Hematopoietic multipotent progenitor cell treated with erythropoietin and hydrocortisone succinate and interleukin-3 and kit ligand, for 15 days (in vitro differentiated cells): ENCODE measurements at places on chromosomes 2 and 18.

GRCh38 chr18:23207994-23208393 is 72.7 kb downstream of the CABLES1 start:
- no peak for DNase-seq

GRCh38 chr2:164675687-164676086 is 54.4 kb upstream of the GRB14 start:
- DNase-seq: no peak

DNA sequence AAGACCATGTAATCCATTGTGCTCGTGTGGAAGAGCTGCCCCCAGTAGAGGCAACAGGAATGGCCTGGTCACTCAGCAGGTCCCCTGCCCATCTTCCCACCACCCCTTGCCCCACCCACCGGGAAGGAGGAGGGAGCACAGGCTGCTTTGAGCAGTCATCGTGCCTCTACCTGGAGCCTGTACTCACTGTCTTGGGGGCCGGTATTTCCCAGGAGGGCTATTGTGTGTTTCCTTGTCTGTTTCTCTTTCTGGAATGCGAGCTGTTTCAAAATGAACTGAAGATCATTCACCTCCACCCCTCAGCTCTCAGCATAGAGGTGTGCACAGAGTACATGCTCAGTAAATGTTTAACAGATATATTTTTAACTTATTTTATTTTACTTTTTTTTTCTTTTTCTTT is 7.7 kb upstream of the AMMECR1L start:
- DNase-seq: no peak

DNA sequence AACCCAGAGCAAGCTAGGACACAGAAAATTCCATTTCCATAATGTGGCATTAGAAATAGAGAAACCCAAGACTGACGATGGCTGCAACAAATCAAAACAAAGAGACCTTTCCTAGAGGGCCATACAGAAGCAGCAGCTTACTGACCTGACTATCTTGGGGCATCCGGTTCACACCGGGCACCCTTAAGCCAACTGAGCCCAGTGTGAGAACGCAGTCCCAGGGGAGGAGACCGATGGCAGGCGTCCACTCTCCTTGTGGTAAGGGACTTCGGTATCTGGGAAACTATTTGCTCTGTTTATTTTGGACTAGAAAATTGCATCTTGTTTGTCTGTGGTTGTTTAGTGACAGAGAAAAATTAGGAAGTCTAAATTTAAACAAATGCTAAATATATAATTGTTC is 244.8 kb upstream of the COPS8 start:
- DNase-seq: no peak

DNA sequence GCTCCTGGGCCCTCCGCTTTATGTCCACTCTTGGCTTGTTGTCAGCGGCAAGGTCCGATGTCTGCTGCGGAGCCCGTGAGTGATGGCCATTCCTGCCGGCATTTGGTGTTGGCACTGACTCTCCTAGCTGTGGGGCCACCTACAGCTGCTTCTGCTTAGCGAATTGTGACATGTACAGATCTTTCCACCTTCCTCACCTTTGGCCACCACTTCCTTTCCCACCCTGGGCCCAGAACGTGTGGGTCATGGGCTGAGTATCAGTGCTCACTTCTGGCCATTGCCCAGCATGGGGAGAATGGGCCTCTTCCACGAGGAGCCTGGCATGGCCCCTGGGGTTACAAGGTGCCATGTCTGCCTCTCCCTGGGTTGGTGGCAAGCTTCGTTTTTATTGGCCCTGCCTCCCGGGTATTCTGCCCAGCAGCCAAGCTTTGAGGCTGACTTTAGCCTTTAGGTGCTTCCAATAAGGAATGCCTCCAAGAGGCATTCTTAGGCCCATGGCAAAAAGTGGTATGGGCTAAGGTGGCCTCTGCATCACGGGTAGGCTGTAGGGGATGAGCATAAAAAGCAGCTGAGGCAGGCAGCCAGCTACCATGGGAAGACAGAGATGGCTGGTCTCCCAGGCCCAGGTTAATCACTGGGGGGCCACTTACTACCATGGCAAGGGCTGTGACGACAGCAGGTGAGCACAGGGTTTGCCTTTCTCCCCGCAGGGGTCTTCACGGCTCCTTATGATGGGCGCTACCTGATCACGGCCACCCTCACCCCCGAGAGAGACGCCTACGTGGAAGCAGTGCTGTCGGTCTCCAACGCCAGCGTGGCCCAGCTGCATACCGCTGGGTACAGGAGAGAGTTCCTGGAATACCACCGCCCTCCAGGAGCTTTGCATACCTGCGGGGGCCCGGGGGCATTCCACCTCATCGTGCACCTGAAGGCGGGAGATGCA is 65.8 kb downstream of the EMILIN2 start:
- no peak for DNase-seq

DNA sequence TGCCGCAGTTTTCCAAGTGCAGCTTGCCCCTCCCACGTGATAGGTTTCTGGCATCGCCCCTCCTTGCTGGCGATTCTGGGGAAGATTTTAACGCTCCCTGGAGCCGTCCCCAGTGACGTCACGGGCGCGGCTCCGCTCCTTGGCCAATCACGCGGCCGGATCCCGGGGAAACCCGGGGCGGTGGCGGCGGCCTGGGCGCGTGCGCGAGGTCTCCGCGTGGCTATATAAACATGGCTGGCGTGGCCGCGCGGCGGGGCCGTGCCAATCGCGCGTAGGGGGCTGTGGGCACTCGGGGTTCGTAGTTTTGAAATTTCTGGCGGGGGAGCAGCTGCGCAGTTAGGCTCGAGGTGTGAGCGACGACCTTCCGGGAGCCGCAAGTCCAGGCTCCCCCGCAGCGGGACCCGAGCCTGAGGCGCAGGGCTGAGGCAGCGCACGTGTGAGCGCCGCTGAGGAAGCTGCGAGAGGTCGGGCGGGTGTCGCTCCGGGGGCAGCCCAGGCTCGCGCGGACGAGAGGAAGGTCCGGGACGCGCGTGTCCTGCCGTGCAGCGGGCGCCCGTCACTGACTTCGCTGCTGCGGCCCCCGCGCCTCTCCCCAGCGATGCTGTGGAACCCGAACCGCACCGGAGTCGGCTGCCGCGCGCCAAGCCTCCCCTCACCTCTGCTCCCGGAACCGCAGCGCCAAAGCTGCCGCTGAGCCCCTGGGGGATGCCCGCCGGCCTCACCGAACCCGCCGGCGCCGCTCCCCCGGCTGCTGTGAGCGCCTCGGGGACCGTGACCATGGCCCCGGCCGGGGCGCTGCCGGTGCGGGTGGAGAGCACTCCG is at the start of gene TAF4B:
Gene TAF4B (plus strand): TSS at position 217 of the 822 bp plus-strand sequence. CDS start 489 bp downstream, at position 706.
- DNase-seq: peak; percentile 92

- no peak for DNase-seq
Measured at GRCh38 chr2:129768485-129769184, 210.8 kb upstream of the RAB6C start.

GRCh38 chr2:239013678-239013976 is 165.7 kb downstream of the TWIST2 start:
- no peak for DNase-seq

- DNase-seq: no peak
Measured at GRCh38 chr2:3269425-3270094, 108.1 kb downstream of the EIPR1 start.

DNA sequence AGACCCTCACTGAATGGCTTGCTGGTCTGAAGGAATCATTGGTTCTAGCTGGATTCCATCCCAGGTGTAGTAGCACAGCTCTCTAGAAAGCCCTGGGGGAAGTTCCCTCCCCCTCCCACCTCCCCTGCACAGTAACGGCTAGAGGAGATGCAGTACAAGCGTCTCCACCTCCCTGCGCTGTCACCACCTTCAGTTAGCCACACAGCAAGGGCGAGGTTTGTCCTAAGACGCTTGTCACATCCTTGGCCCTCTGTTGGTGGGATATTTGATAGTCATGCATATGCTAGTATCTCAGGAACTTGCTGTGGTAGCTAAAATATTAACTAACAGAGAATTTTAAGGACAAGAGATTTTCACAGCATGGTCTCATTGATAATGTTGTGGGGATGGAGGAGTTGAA is 19.4 kb downstream of the TRAPPC12 start:
- no peak for DNase-seq

- no peak for DNase-seq
Measured at GRCh38 chr2:226847090-226847489, 11.2 kb downstream of the RHBDD1 start.

GRCh38 chr18:22345718-22346117 is 72.0 kb downstream of the CTAGE1 start:
- no peak for DNase-seq

DNA sequence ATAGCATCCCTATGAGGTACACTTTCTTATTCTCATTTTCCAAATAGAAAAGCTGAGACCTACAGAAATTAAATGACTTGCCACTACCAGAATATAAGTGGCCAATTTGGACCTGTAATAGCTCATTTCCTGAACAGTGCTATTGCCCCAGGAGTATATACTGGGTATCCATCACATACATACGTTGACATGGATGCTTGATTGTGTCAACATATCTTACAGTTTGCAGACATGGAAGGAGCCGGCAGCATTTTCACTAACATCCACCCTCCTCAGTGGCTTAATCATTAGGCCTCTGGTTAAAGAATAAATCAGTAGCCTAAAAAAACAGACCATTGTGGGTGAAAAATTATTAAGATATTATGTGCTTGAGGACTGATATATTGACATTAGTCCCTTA is 829.3 kb downstream of the LRP1B start:
- DNase-seq: no peak

- no peak for DNase-seq
Measured at GRCh38 chr2:241451840-241452506, 56.4 kb downstream of the STK25 start.

GRCh38 chr2:44362207-44363015 is 664 bp downstream of the CAMKMT start:
- DNase-seq: peak; percentile 40

GRCh38 chr2:101750688-101751087 is 53.2 kb downstream of the MAP4K4 start:
- DNase-seq: no peak

DNA sequence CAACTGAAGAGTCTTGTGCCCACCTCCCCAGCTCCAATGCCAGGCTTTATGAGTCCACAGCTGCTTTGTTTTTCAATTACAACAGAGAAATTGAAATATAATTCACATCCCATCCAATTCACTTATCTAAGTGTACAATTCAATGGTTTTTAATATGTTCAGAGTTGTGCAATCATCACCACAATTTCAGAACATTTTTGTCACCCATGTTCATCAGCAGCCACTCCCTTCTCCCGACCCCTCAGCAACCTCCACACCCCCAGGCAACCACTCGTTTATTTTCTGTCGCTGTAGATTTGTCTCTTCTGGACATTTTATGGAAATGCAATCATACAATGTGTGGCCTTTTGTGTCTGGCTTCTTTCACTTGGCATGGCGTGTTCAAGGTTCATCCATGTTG is 23.3 kb downstream of the INHBB start:
- DNase-seq: no peak

- no peak for DNase-seq
Measured at GRCh38 chr2:205527801-205528200, 154.5 kb upstream of the NRP2 start.

DNA sequence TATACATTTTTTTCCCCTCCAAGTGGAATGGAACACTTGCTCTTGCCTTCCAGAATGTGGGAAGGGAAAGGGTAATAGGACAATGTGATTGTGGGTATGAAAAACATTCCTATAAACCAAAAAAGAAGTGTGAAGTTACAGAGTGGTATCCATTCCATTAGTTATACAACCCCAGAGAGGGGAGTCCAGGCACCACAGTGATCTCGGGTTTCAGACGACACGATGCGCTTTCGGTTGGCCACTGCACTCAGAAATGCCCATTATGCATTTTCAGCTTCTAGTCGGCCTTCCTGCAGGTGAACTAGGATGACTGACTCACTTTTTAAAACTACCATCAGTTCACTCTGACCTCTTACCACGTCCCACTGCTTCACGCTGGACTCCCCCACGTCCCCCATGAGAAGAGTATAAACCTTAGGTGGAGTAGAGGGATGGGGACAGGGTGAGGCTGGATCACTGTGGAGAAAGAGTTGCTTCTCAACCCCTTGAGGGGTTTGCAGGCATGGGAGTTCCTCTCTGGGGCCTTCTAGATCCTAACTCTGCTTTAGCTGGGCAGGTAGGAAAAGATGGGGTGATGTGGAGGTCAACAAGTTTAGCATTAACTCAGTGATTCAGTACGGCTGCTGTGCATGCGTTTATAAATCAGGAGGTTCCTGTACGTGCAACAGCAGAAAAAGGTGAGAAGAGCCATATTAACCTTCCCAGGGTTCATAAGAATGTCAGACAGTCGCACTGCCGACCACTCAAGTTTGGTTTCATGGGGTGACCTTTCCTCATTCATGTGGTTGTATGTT is 50.5 kb downstream of the ZNF532 start:
- no peak for DNase-seq

- DNase-seq: no peak
Measured at GRCh38 chr2:128979182-128979581, 660.5 kb upstream of the HS6ST1 start.

DNA sequence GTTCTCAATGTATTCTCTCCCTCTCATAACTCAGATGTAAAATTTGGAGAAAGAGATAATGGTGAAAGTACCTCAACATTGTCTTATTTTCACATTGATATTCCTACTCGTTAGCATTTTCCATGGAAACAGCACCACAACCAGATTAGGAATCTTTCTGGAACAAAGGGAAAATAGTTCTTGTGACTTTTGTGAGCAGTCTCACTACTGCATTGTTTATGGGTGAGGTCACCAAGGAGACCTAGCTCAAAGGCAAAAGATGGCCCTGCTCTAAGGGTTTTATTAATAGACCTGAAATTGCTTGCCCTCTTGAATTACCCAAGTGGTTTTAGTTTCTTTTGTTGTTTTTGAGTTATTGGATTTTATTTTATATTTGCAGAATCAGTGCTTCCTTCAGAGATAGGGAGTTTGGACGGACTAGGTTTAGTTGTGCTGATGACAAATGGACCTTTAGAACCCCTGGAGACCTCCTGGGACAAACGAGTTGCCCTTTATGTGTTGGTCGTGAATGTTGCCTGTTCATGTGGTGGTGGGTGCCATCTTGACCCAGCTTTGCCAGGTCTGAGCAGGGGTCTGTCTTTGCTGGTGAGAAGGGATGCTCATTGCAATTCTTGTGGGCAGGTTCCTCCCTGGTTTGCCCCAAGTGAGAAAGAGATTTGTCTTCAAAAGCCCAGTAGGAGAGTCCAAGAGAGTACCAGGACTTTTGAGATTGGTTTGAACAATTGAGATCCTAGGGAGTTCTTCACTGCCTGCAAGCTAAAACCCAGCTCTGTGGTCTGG is 58.1 kb downstream of the INPP4A start:
- no peak for DNase-seq

DNA sequence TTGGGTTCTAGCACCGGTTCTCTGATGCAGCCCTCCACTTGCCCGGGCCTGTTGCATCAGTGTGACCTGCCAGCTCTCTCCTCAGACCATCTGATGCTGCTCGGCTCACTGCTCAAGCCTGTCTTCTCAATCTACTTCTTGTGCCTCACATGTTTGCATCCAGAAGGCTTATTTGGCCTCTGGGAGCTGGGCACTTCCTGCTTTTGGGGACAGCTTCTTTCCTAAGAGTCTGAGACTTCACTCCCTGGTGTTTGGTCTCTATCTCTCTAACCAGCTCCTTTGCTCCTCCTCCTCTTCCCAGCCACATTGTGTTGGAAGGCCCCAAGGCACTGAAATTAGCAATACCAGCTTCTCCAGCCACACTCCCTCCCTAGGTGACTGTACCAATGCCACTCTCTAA is 212.8 kb downstream of the CDCA7 start:
- DNase-seq: no peak

- DNase-seq: no peak
Measured at GRCh38 chr2:120959426-120959825, 223.8 kb downstream of the GLI2 start.

GRCh38 chr2:238286551-238286950 is 1.9 kb downstream of the PER2 start:
- no peak for DNase-seq
